Right ventricle myocardium superior (tissue), 1 donor: ENCODE measurements at places on chromosomes 7 and 10. TPM values are rescaled to one million over a fixed set of nuclear protein-coding genes. Genes with fewer than 3 reads are reported as not detected.

CPA1 gene
- not detected for total RNA-seq

NYAP1 gene
- total RNA-seq: 0.16 TPM

MBL2 gene
- not detected for total RNA-seq

CLCN1 gene
- total RNA-seq: 0.08 TPM

CRYGN gene
- 0.43 TPM for total RNA-seq

H2BK1 gene
- total RNA-seq: not detected

PAPSS2 gene
- 8.6 TPM for total RNA-seq

THSD7A gene
- 0.70 TPM for total RNA-seq

CTBP2 gene
- total RNA-seq: 29.4 TPM

KCNH2 gene
- total RNA-seq: 88.9 TPM

ZNF239 gene
- total RNA-seq: 2.0 TPM

WDFY4 gene
- total RNA-seq: 1.1 TPM

ADIRF gene
- 43.2 TPM for total RNA-seq

STAG3 gene
- total RNA-seq: 0.94 TPM

HOXA9 gene
- not detected for total RNA-seq
